Stimulated activated naive B cell treated with anti-CD40 and anti-IgM and Interleukin-4, amounts not matched to agents 10 μg/mL and 1 μg/mL and 100 μg/mL, for 72 hours (primary cell): ENCODE measurements at places on chromosomes 7 and 10.

GRCh38 chr10:63901228-63901627 lies 380.0 kb downstream of the REEP3 start:
- peaks cover 7% of the 10 kb centered on the region for H3K27me3 ChIP-seq
- no peaks in the 10 kb centered on the region for H3K36me3 ChIP-seq
- H3K27ac ChIP-seq, result no peak overlapping the region
- DNase-seq, result no peak
- H3K4me1 ChIP-seq, result no peaks in the 10 kb centered on the region

- peaks cover 27% of the 10 kb centered on the region for H3K4me1 ChIP-seq
- no peak overlapping the region for H3K4me3 ChIP-seq
- no peak for DNase-seq
- peak overlapping the region; percentile 11 for H3K27ac ChIP-seq
Measured at GRCh38 chr10:73485320-73485719, 10.5 kb downstream of the PPP3CB start.

GRCh38 chr10:86769991-86770390 lies 13.6 kb downstream of the BMPR1A start:
- H3K27me3 ChIP-seq, result peaks cover 22% of the 10 kb centered on the region
- no peaks in the 10 kb centered on the region for H3K4me1 ChIP-seq
- no peak overlapping the region for H3K27ac ChIP-seq
- no peak for DNase-seq

- peaks cover 8% of the 10 kb centered on the region for H3K4me1 ChIP-seq
- H3K4me3 ChIP-seq, result no peak overlapping the region
- no peak overlapping the region for H3K27ac ChIP-seq
- H3K36me3 ChIP-seq, result no peaks in the 10 kb centered on the region
Measured at GRCh38 chr10:47457528-47457820, 26.4 kb downstream of the ANXA8 start.

- no peak overlapping the region for H3K4me3 ChIP-seq
- no peaks in the 10 kb centered on the region for H3K36me3 ChIP-seq
- H3K4me1 ChIP-seq, result no peaks in the 10 kb centered on the region
- H3K27ac ChIP-seq, result no peak overlapping the region
Measured at GRCh38 chr10:24351961-24352360, 143.0 kb downstream of the KIAA1217 start.

- no peak overlapping the region for H3K4me3 ChIP-seq
- DNase-seq, result no peak
- no peaks in the 10 kb centered on the region for H3K36me3 ChIP-seq
- H3K27ac ChIP-seq, result no peak overlapping the region
- H3K4me1 ChIP-seq, result no peaks in the 10 kb centered on the region
Measured at GRCh38 chr7:115851291-115851690, 179.3 kb downstream of the TFEC start.

DNA sequence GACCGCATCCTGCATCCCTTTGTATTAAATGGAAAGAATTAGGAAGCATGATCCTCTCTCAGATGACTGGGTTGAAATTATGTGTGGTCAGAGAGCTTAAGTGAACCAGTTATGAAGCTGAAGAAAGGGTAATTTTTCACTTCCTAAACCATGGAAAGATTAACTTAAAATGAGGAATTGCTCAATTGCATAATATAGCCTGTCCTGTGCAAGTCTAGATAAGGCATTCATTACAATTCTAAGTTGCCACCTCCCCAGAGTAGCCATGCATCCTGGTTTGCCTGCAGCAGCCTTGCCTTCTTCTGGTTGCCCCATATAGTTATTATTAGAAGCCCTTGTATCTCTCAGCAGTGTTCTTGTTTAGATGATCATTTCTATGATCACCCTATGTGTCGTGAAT lies 45.3 kb downstream of the STARD3NL start:
- no peaks in the 10 kb centered on the region for H3K27me3 ChIP-seq
- H3K4me1 ChIP-seq, result peaks cover 2% of the 10 kb centered on the region
- DNase-seq, result no peak
- H3K27ac ChIP-seq, result no peak overlapping the region
- H3K36me3 ChIP-seq, result peaks cover 39% of the 10 kb centered on the region
- H3K4me3 ChIP-seq, result no peak overlapping the region

- no peak overlapping the region for H3K4me3 ChIP-seq
- H3K36me3 ChIP-seq, result no peaks in the 10 kb centered on the region
- no peaks in the 10 kb centered on the region for H3K27me3 ChIP-seq
- H3K27ac ChIP-seq, result peak overlapping the region; percentile 44
Measured at GRCh38 chr7:65216469-65216868, 157.2 kb upstream of the ZNF92 start.

- no peaks in the 10 kb centered on the region for H3K36me3 ChIP-seq
- peak overlapping the region; percentile 14 for H3K27ac ChIP-seq
- H3K4me1 ChIP-seq, result peaks cover 83% of the 10 kb centered on the region
- no peaks in the 10 kb centered on the region for H3K27me3 ChIP-seq
Measured at GRCh38 chr10:72251635-72252034, 22.1 kb upstream of the DDIT4 start.

- no peaks in the 10 kb centered on the region for H3K4me1 ChIP-seq
- peaks cover 4% of the 10 kb centered on the region for H3K27me3 ChIP-seq
- no peak overlapping the region for H3K4me3 ChIP-seq
- H3K36me3 ChIP-seq, result peaks cover 2% of the 10 kb centered on the region
Measured at GRCh38 chr7:70700055-70700940, 431.6 kb upstream of the GALNT17 start.

GRCh38 chr10:45424668-45425404 lies 50.8 kb downstream of the ALOX5 start:
- no peak for DNase-seq
- peak overlapping the region; percentile 77 for H3K27ac ChIP-seq
- no peak overlapping the region for H3K4me3 ChIP-seq
- peaks cover 48% of the 10 kb centered on the region for H3K4me1 ChIP-seq

- no peaks in the 10 kb centered on the region for H3K27me3 ChIP-seq
- no peak for DNase-seq
- H3K27ac ChIP-seq, result no peak overlapping the region
- H3K36me3 ChIP-seq, result peaks cover 5% of the 10 kb centered on the region
Measured at GRCh38 chr7:26090927-26091519, 61.0 kb upstream of the NFE2L3 start.

GRCh38 chr7:18900803-18901202 lies 216.6 kb downstream of the TWIST1 start:
- DNase-seq, result no peak
- H3K27ac ChIP-seq, result no peak overlapping the region
- peaks cover 6% of the 10 kb centered on the region for H3K36me3 ChIP-seq
- H3K4me1 ChIP-seq, result no peaks in the 10 kb centered on the region
- H3K27me3 ChIP-seq, result no peaks in the 10 kb centered on the region

DNA sequence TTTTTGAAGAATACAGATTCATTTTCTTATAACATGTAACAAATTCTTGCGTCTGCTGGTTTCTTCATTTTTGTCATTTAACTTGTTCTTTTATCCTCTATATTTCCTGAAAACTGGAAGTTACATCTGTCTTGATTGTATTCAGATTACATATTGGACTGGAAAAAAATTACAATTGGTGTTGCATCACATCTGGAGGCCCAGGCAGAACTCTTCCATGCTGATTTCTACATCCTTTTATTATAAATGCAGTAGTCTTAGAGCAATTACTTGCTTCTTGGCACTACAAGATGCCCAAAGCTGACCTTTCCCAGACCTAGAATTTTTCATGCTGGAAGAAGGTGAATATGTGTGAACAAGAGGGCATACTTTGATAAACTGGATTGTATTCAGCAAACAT lies 460.9 kb upstream of the CNTNAP2 start:
- H3K27ac ChIP-seq, result no peak overlapping the region
- H3K4me1 ChIP-seq, result no peaks in the 10 kb centered on the region
- DNase-seq, result no peak
- no peak overlapping the region for H3K4me3 ChIP-seq
- no peaks in the 10 kb centered on the region for H3K36me3 ChIP-seq
- H3K27me3 ChIP-seq, result no peaks in the 10 kb centered on the region

- no peaks in the 10 kb centered on the region for H3K36me3 ChIP-seq
- H3K4me3 ChIP-seq, result no peak overlapping the region
- H3K4me1 ChIP-seq, result no peaks in the 10 kb centered on the region
- no peak overlapping the region for H3K27ac ChIP-seq
- no peak for DNase-seq
Measured at GRCh38 chr10:96390460-96390864, 31.7 kb upstream of the OPALIN start.

- no peak overlapping the region for H3K4me3 ChIP-seq
- H3K27ac ChIP-seq, result no peak overlapping the region
- peaks cover 18% of the 10 kb centered on the region for H3K36me3 ChIP-seq
- no peak for DNase-seq
Measured at GRCh38 chr7:16399265-16399831, 22.0 kb downstream of the CRPPA start.

- no peak overlapping the region for H3K27ac ChIP-seq
- DNase-seq, result no peak
- H3K4me1 ChIP-seq, result no peaks in the 10 kb centered on the region
- H3K4me3 ChIP-seq, result no peak overlapping the region
- H3K27me3 ChIP-seq, result peaks cover 4% of the 10 kb centered on the region
Measured at GRCh38 chr10:77965294-77965693, 38.7 kb upstream of the DLG5 start.

GRCh38 chr7:7739204-7740036 lies 21.0 kb upstream of the RPA3 start:
- DNase-seq, result no peak
- H3K27me3 ChIP-seq, result no peaks in the 10 kb centered on the region
- H3K4me3 ChIP-seq, result no peak overlapping the region
- no peak overlapping the region for H3K27ac ChIP-seq
- peaks cover 5% of the 10 kb centered on the region for H3K36me3 ChIP-seq

GRCh38 chr7:98238076-98238475 lies 14.0 kb downstream of the TECPR1 start:
- no peak for DNase-seq
- peaks cover 82% of the 10 kb centered on the region for H3K36me3 ChIP-seq
- H3K27me3 ChIP-seq, result no peaks in the 10 kb centered on the region
- H3K27ac ChIP-seq, result no peak overlapping the region
- H3K4me1 ChIP-seq, result no peaks in the 10 kb centered on the region

DNA sequence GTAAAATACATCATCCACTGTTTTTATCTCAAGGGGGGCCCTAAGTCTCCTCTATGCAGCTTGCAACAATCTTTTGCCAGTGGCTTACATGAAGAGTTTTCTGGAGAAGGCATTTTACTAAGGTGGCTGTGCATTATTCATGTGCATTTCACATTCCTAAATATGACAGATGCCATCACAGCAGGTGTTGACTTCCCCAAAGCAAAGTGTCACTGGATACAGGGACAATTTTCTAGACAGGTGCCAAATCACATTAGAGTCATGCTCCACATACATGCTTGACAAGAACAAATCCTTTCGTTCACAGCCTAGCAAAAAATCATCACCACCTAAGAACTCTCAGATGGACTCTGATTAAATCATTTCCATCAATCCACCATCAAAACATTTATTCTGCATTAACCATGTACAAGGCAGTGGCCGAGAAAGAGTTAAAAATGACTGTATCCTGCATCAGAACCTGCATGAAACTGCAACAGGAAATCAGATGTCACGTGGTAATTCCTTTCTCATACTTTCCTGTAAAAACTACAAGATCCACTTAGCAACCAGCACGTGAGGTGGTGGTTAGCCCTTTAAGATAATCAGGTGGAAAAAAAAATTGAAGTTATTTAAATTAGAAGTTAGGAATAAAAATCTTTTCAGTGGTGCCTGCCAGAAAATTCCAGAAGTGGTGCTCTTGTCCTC lies 88.2 kb upstream of the AFAP1L2 start:
- no peak for DNase-seq
- no peaks in the 10 kb centered on the region for H3K27me3 ChIP-seq
- peak overlapping the region; percentile 25 for H3K27ac ChIP-seq
- H3K4me1 ChIP-seq, result peaks cover 30% of the 10 kb centered on the region
- peak overlapping the region; percentile 16 for H3K4me3 ChIP-seq
- H3K36me3 ChIP-seq, result peaks cover 17% of the 10 kb centered on the region

DNA sequence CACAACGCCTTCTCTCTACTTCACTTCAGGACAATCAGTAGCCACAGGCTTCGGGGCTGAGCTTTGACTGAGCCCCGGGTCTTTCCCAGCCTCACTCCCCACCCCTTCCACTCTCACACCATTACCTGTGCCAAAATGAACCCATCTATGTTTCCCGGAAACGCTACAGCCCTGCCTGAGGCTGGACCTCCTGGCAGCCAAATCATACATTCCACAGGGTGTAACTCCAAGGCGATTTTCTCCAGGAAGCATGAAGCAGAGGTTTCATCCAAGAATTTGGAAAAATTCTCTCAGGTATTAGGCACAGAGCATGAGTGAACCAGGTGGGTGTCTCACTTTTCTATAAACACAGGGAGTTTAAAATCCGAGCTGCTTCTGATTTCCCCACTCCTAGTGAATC lies 286.3 kb downstream of the TNS3 start:
- H3K4me1 ChIP-seq, result peaks cover 15% of the 10 kb centered on the region
- no peaks in the 10 kb centered on the region for H3K27me3 ChIP-seq
- H3K36me3 ChIP-seq, result peaks cover 60% of the 10 kb centered on the region
- no peak for DNase-seq
- no peak overlapping the region for H3K27ac ChIP-seq
- H3K4me3 ChIP-seq, result no peak overlapping the region
